Smooth muscle cell of the umbilical artery (primary cell): ENCODE measurements at places on chromosomes 16 and 17. TPM values are rescaled to one million over a fixed set of nuclear protein-coding genes. Genes with fewer than 3 reads are reported as not detected.

PSME3 gene
- total RNA-seq, result 63.0 and 106 TPM in 2 replicates

TAT gene
- total RNA-seq, result not detected in 2 replicates

ICAM2 gene
- 2.1 and 4.2 TPM in 2 replicates for total RNA-seq

PIGW gene
- total RNA-seq, result 3.6 and 8.2 TPM in 2 replicates

VASN gene
- 97.5 and 122 TPM in 2 replicates for total RNA-seq

CHST5 gene
- 0.23 TPM in 1 of 2 replicates, not detected in the other for total RNA-seq

MYLK3 gene
- total RNA-seq, result under 0.01 and 0.32 TPM in 2 replicates

C17orf107 gene
- total RNA-seq, result 6.8 and 7.8 TPM in 2 replicates

KCNH6 gene
- not detected in 2 replicates for total RNA-seq

UMOD gene
- total RNA-seq, result not detected in 2 replicates

GAST gene
- not detected in 2 replicates for total RNA-seq

TP53TG3 gene
- total RNA-seq, result not detected in 2 replicates

CBLN1 gene
- not detected in 2 replicates for total RNA-seq

VKORC1 gene
- total RNA-seq, result 163 and 273 TPM in 2 replicates

HSD17B1 gene
- 0.88 and 1.5 TPM in 2 replicates for total RNA-seq

CFAP119 gene
- total RNA-seq, result 1.2 and 1.4 TPM in 2 replicates

B3GNT9 gene
- total RNA-seq, result 33.4 and 51.1 TPM in 2 replicates

MAPT gene
- under 0.01 and 0.69 TPM in 2 replicates for total RNA-seq

TSNAXIP1 gene
- 0.32 and 1.5 TPM in 2 replicates for total RNA-seq

KCNJ12 gene
- 0.89 and 1.5 TPM in 2 replicates for total RNA-seq

VTN gene
- 3.4 and 51.4 TPM in 2 replicates for total RNA-seq

HLF gene
- not detected in 2 replicates for total RNA-seq

PRR11 gene
- total RNA-seq, result 2.1 and 17.4 TPM in 2 replicates

KRT24 gene
- not detected in 2 replicates for total RNA-seq

HOXB4 gene
- 1.2 and 1.8 TPM in 2 replicates for total RNA-seq

CCR7 gene
- total RNA-seq, result not detected in 2 replicates

CACNG1 gene
- total RNA-seq, result not detected in 2 replicates

TMC5 gene
- not detected in 2 replicates for total RNA-seq

TNFRSF13B gene
- total RNA-seq, result not detected in 2 replicates

SHPK gene
- 11.3 and 11.4 TPM in 2 replicates for total RNA-seq

ABCA5 gene
- total RNA-seq, result 9.1 and 14.0 TPM in 2 replicates

OR1E2 gene
- total RNA-seq, result not detected in 2 replicates

NLGN2 gene
- 15.1 and 24.1 TPM in 2 replicates for total RNA-seq

PLCD3 gene
- total RNA-seq, result 49.9 and 55.8 TPM in 2 replicates

SCN4A gene
- not detected in 2 replicates for total RNA-seq

CD79B gene
- not detected in 2 replicates for total RNA-seq

KRT33B gene
- total RNA-seq, result 0.30 and 0.32 TPM in 2 replicates

DRC3 gene
- total RNA-seq, result 0.37 and 0.59 TPM in 2 replicates

PTGES3L gene
- total RNA-seq, result 0.78 and 0.89 TPM in 2 replicates

CCDC78 gene
- 2.1 and 4.9 TPM in 2 replicates for total RNA-seq

EFCAB13 gene
- total RNA-seq, result 7.1 and 9.2 TPM in 2 replicates
